Stimulated activated CD8-positive, alpha-beta memory T cell treated with anti-CD3 and anti-CD28 coated beads, Interleukin-7, amount 100 ng/mL, for 48 hours (primary cell): ENCODE measurements at places on chromosomes 4 and X.

- no peak for DNase-seq
These were observed 92.0 kb upstream of the EMCN start for GRCh38 chr4:100609810-100610209.

GRCh38 chr4:181202240-181202639, 1041.0 kb upstream of the TENM3 start:
- no peak for DNase-seq

- DNase-seq = no peak
These were observed 36.4 kb upstream of the PLAC1 start for GRCh38 chrX:134694333-134695322.

- no peak for DNase-seq
These were observed 317.7 kb downstream of the INPP4B start for GRCh38 chr4:142528433-142528832.

- DNase-seq = no peak
These were observed 25.0 kb upstream of the HMGB3 start for GRCh38 chrX:150958177-150958576.

DNA sequence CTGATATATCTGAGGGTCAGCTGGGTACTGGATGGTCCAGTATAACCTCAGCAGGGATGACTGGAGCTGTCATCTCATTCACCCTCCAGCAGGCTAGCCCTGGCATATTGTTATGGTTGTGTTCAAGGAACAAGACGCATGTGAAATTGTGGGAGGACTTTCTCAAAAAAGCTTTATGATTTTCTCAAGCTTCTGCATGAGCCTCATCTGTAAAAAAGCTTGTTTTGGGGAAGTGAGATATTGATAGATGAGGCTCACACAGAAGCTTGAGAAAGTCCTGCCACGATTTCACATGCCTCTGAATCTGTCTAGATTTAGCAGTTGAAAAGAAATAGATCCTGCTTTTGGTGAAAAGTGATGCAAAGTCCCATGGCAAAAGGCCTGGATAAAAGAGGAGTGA, 93.4 kb downstream of the SPCS3 start:
- no peak for DNase-seq

- DNase-seq = no peak
These were observed 31.4 kb upstream of the RBPJ start for GRCh38 chr4:26289401-26289800.

DNA sequence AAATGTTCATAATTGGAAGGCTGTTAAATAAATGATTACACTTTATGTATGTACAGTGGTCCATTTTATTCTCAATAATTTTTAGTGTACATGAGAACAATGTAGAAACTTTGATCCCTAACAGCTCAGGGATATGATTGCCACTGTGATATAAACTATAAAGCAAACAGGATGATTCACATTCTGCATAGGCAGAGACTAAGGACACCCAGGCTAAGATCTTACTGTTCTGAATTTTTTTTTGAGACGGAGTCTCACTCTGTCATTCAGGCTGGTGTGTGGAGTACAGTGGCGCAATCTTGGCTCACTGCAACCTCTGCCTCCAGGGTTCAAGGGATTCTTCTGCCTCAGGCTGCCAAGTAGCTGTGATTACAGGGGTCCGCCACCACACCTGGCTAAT, 186.6 kb downstream of the PDGFC start:
- DNase-seq = no peak

DNA sequence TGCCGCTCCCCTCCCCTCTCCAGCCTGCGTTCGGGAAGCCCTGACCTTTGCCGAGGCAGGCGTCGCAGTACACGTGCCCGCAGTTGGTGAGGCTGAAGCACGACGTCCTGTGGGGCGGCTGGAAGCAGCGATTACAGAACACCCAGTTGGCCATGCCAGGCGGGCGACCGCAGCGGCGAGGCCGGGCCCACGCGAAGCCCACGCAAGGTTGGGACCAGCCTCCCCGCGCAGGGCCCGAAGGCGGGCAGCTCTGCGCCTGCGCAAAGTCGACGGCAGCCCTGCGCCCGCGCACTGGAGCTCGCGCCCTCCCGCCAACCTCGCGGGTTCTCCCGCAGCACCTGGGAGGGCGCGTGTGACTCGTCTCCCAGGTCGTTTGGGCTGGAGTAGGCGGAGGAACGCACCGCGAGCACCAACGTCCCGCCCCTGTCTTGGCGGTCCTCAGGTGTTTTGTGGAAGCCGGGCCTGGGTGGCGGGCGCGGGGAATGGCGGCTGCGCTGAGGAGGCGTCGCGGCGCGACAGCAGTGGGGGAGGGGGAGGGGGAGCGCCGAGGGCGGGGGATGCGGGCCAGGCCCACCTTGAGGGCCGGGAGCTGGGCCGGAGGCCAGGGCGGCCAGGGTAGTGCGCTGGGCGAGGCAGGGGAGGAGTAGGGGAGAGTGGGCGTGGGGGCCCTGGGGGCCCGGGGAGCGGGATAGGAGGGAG, at the start of gene RNF212:
TSS of gene RNF212 (minus strand) at position 254 of the 699 bp plus-strand sequence. CDS start at position 154, 100 bp downstream.
- no peak for DNase-seq

- no peak for DNase-seq
These were observed 246.2 kb downstream of the QDPR start for GRCh38 chr4:17265653-17266052.

GRCh38 chr4:87299898-87300297, 22.8 kb downstream of the HSD17B13 start:
- no peak for DNase-seq

GRCh38 chr4:38639242-38639641, 24.8 kb upstream of the KLF3 start:
- DNase-seq = no peak

GRCh38 chr4:77617203-77617602, 11.6 kb downstream of the CXCL13 start:
- DNase-seq = no peak

- DNase-seq = no peak
These were observed 417.1 kb upstream of the MAGEB16 start for GRCh38 chrX:35380808-35381700.

- no peak for DNase-seq
These were observed 277.1 kb downstream of the KLHL13 start for GRCh38 chrX:117839544-117839943.

DNA sequence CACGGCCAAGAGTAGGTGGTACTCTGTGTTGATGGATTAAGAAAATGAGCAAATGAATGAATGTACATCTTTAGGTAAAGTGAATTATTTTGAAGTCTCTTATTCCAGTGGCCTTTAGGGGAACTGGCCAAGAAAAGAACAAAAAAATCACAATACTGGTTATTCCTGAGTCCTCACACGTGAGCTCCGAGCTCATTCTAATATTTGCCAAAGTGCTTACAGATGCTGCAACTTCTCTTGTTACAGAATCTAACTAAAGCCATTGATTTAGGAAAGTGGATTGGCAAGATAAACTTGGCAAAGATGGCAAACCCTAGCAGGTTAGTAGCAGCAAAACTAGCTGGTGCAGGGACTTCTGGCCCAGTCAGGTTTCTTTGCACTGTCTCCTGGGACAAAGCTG, 37.6 kb downstream of the IDS start:
- DNase-seq = no peak

- no peak for DNase-seq
These were observed 6.0 kb downstream of the SLC2A9 start for GRCh38 chr4:10015140-10015753.

DNA sequence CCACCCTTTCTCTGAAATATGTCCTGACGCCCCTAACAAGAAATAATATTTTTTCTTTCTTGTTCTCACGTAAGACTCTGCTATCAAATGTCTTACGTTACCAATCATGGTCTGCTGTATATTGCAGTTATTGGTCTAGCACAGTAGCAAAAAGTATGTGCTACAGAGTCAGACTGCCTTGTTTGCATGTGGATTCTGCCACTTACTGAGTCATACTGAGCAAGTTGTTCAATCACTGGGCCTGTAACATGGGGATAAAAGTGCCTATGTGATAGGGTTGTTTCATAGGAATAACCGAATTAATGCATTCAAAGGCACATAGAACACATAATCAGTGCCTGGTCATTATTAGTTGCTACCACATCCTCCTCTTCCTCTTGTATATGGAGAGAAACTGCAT, 14.1 kb downstream of the RPGR start:
- DNase-seq = no peak

DNA sequence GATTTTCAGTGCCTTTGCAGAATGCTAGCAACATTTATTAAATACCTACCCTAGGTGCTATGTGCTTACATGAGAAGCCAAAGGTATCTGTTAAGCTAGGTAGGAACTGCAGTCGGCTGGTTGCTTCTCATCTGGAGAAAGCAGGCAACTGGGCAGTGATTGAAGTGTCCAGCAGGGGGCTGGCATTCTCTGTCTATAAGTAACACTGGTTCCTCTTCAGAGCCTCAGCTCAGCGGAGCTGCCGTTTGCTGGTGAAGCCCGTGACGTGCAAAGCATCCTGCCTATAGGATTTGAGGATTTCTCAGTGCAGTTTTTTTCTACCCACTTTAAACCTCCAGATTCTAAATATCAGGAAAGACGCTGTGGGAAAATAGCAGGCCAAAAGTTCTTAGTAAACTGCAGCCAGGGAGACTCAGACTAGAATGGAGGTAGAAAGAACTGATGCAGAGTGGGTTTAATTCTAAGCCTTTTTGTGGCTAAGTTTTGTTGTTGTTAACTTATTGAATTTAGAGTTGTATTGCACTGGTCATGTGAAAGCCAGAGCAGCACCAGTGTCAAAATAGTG, at the start of gene GRPR:
TSS of gene GRPR (plus strand) at position 344 of the 565 bp plus-strand sequence. CDS start 389 bp downstream, outside the sequence.
- DNase-seq = peak; percentile 28
